ENCODE measurements at places on chromosomes 16 and 17.
A peak's percentile ranks its signal among the peaks of the same experiment; 100 is the strongest.

DNA sequence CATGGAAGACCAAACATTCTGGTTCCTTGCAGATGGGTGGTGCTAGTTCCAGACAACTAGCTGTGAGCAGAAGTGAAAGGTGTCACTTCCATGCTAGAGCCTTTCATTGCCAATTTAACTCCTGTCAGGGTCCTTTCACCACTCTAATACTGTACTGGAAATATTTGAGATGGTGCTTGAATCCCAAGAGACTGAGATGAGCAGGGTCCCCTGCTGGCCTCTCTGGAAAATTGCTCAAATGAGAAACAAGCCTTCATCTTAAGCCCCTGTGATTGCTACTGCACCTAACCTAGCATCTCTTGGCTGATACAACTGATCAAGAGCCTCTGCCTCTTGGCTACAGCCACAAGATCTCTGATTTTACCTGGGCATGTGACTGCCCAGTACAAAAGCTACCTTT is 7.4 kb upstream of the VAC14 start:
- DNase-seq: no peak

DNA sequence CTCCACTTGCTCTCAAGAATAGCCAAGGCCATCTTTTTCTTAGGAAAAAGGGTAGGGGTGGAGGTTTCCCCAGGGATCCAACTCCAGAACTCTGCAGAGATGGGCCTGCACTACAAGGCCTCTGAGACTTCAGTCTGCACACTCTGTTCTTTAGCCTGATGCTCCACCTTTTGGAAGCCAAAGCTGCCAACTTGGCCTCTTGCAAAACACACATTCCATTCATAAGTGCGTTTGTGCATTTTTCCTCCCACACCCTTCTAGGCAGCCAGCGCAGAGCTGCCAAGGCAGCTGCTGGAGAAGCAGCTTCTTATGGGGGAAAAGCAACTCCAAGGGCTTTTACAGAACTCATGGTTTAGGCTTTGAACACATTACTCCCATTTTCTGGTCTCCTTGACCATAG is 45.3 kb downstream of the REXO5 start:
- DNase-seq: no peak

DNA sequence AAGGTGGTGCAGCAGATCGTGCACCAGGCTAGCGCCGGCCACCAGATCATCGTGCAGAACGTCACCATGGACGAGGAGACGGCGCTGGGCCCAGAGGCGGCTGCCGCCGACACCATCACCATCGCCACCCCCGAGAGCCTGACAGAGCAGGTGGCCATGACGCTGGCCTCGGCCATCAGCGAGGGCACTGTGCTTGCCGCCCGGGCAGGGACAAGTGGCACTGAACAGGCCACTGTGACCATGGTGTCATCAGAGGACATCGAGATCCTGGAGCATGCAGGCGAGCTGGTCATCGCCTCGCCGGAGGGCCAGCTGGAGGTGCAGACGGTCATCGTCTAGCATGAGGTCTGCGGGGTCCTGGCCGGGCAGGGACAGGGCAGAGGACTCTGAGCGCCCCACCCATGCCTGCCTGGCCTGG is 1.0 kb upstream of the DNASE1L2 start:
- DNase-seq: no peak

DNA sequence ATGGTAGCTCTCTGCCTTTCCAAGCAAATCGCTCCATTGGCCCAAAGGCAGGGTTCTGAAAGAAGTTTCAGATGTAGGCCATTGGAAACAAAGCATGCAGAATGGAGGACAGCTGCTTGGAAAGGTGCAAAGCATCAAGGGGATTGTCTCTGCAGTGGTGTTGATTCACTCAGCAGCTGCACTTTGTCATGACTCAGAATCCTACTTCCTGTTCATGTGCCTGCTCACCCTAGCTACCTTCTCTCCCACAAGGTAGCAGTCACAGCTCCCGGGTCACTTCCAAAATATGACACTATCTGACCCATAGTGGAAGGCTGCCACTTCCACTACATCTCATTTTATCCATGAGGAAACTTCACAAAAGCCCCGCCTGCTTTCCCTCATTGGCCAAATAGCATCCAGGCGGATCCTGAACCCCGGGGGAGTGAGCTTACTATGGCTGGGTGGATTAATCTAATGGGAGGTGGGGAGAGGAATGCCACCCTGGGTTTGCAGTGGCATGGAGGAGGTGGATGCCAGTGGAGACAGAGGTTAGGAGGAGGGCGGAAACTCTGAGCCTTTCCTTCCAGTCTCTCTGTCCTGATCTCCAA is 74.7 kb upstream of the NKD1 start:
- DNase-seq: no peak

DNA sequence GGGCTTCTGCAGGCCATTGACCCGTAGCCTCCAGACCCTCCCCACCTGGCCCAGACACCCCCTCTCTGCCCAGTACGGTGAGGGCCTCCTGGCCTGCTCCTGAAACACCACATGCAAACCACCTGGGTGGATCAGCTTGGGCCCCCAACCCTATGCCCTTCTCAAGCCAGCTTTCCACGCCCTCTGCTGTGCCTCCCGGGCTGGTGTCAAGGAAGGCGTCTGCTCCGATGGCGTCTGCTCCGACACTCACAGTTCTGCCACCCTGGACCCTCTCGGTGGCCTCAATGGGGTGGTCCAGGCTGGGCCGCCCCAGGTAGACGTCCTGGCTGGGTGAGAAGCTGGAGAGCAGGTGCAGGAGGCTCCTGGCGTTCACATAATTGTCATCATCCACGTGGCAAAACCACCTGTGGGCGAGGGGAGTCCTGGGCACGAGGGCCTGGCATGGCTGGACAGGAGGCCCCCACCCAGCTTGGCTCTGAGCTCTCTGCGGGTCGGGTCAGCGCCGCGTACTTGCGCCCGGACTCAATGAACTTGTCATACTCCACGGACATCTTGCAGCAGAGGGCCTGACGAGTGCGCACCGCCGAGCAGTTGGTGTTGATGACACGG is 1.4 kb downstream of the RFNG start:
- no peak for DNase-seq

DNA sequence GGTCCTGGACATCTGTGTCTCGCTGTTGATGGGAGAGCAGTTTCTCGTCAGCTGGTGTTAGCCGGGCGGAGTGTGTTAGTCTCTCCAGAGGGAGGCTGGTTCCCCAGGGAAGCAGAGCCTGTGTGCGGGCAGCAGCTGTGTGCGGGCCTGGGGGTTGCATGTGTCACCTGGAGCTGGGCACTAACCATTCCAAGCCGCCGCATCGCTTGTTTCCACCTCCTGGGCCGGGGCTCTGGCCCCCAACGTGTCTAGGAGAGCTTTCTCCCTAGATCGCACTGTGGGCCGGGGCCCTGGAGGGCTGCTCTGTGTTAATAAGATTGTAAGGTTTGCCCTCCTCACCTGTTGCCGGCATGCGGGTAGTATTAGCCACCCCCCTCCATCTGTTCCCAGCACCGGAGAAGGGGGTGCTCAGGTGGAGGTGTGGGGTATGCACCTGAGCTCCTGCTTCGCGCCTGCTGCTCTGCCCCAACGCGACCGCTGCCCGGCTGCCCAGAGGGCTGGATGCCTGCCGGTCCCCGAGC is 17.9 kb downstream of the GAA start:
- DNase-seq: no peak

DNA sequence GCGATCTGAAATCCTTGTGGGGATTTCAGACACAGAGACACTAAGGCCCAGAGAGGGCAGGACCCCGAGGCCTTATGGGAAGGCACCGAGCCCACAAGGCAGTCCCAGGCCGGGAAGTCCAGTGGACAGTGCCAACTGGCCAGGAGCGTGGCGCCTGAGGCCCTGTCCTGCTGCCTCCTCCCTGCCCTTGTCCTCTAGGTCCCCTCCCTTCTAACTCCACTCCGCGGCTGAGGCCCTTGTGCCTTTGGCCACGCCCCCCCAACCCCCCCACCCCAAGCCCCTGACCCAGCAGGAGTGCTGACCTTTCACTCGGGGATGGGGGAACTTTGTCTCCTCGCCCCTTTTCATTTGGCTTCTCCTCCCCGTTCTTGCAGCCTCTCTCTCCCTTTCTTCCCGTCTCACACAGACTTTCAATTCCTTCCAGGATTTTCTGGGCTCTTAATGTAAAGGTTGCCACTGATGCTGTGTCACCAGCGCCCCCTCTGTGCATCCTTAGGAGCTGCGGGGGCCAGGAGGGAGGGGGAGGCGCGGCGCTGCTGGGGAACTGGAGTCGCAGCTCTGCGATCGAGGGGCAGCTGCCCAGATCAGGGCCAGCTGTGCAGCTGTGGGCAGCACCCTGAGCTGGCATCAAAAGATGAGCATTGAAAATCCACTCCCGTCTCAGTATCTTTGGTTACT is 29.1 kb downstream of the CRHR1 start:
- DNase-seq: no peak

DNA sequence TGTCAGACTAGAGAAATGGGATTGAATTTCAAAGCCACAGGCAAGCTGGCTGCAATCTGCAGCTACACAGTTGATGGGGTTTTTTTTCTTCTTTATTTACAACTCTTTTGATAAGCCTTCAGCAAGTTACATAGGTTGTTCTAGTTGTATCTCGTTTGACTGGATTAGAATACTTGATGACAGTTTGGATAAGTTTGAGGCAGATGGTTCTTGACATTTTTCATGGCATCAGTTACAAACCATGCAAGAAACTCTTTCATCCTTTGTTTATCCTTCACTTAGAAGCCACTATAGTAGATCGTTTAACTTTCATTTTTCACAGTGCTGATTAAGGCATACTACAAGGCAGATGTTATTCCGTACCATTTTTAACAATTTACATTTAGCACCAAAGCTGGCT is 238.9 kb downstream of the TOX3 start:
- no peak for DNase-seq

- no peak for DNase-seq
Measured at GRCh38 chr17:55673743-55674506, 48.7 kb downstream of the TMEM100 start.

DNA sequence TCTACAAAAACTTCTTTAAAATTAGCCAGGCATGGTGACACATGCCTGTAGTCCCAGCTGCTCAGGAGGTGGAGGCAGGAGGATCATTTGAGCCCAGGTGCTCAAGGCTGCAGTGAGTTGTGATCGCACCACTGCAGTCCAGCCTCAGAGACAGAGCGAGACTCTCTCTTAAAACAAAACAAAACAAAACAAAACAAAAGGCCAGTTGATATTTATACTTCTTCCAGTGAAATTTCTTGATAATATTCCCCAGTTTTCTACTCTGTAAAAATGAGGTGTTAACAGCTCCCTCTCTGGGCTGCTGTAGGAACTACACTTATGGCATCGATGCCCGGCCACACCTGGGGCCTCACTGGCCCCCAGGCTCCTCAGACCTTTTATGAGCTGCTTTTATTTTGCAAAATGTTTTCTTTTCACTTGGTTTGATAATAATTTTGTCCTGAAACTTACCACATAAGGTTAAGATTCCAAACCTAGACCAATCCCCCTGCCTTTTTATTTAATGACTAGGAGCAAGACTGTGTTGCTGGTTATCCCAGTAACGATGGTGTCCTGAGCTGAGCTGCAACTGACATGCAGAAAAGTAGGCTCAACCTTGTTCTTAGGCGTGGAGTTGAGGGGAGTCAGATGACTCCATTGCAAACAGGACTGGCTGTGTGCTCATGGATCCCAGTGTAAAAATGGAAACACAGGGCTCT is 17.6 kb downstream of the MAPK8IP3 start:
- peak; percentile 12 for DNase-seq

DNA sequence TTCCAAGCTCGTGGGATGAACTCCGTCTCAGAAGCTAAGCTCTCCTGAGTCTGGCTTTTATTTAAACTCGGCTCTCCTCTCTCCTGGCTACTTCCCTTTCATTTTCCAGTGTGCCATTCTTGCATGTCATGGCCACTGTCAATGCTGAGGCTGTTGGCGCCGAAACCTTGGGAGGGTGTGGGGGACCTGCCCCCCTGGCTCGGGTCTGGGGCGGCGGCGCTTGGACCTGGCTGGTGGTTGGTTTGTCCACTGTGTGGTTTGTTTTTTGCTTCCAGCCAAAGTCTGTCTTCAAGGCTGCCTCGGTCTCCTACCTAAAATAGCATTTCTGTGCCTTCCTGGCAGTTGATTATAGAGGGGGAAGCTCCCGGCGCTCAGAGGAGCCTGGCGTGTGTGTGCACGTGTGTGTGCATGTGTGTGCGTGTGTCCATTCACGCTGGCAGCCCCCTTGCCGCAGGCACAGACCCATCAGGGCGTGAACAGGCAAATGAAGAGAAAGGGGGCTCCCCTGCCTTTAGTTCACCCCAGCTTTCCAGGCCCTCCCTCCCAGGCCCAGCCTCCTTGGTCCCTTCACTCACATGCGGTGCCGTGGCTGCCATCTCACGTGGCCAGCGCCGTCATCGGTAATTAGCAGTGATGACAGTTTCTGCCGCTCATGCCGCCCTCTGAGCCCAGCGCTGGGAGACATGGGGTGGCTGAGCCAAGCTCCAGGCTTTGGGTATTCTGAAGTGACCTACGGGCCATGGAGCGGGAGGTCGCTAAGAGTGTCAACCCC is 179.9 kb downstream of the SEC14L1 start:
- DNase-seq: no peak

- DNase-seq: no peak
Measured at GRCh38 chr17:70484050-70484449, 314.7 kb downstream of the KCNJ2 start.

- DNase-seq: no peak
Measured at GRCh38 chr17:29980261-29980660, 38.8 kb downstream of the EFCAB5 start.

GRCh38 chr16:11105038-11105903 is 150.7 kb downstream of the SOCS1 start:
- no peak for DNase-seq

DNA sequence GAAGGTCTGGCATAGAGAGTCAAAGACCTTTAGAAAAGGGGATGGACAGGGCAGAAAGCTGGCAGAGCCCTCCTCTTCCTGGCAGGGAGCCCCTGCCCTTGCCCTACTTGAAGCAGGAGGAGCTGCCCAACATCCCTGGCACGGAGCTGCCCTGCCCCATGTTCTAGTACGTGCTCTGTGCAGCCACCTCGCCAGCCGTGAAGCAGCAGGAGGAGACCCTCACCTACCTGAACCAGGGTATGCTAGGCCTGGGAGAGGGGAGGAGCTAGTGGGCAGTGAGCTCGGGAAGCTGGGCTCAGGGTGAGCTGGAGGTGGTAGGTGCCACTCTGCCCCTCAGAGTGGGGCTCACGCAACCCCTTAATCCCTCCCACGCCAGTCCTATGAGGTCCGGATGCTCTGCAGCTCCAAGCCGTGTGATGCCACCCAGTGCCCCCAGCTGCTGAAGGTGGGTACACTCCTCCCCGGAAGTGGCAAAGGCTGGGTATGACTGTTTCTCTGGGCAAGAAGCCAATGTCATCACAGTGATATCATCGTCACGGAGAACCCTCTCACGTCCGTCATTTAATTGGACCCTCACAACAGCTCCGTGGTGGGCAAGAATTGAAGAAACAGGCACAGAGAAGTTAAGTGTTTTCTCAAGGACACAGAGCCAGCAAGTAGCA is 12.7 kb upstream of the STAC2 start:
- DNase-seq: peak; percentile 65

All from stimulated activated CD8-positive, alpha-beta memory T cell treated with anti-CD3 and anti-CD28 coated beads, Interleukin-12 subunit alpha, Interleukin-12 subunit beta, amount 100 ng/mL, for 1 hour (primary cell).